ENCODE measurements at places on chromosomes 13 and 19. TPM values are rescaled to one million over a fixed set of nuclear protein-coding genes. Genes with fewer than 3 reads are reported as not detected.

DNA sequence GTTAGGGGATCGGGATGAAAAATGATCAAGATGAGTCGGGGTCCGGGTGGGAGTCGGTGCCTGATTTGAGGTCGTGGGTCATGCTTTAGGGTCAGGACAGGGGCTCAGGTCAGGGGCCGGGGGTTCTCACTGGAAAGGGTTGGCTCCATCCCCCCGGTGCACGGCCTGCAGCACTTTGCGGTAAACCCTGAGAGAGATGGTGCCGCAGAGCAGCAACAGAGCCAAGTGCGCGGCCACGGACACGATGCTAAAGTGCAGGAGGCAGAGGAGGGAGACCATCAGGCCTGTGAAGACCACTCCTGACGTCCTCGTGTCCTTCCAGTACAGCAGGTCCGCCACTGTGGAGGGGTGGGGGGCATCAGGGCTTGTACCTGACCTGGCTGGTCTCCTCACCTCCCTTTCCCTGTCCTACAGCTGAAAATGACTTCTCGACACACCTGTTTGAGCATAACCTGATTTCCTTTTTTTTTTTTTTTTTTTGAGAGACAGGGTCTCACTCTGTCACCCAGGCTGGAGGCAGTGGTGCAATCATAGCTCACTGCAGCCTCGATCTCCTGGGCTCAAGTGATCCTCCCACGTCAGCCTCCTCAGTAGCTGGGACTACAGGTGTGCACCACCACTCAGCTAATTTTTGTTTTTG lies 7.5 kb downstream of the RTN2 start:
- DNase-seq, result no peak

GRCh38 chr19:35107545-35107944 lies 8.1 kb upstream of the FXYD3 start:
- no peak for DNase-seq

DNA sequence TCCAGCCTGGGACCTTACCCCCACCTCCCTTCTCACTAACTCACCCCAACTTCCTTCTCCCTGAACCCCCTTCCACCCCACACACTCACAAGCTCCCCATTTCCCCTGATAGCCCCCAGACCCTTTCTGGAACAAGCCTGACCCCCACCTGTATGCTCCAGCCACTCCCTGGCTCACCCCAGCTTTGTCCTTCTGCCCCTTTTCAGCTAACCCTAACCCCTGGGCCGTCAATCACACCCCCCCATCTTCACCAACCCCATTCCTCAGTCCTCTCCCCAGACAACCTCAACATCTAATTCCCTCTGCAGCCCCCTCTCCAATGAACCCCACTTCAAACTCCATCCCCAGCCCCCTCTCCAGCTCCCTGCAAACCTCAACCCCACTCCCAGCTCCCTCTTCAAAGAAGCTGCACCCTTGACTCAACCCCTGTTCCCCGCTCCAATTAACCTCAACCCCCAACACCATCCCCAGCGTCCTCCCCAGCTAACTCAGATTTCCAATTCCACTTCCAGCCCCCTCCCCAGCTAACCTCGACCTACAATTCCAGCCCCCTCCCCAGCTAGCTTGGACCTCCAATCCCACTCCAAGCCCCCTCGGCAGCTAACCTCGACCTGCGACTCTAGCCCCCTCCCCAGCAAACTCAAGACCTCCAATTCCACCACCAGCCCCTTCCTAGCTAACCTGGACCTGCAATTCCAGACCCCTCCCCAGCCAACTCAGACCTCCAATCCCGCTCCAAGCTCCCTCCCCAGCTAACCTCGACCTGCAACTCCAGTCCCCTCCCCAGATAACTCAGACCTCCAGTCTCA lies 929 bp downstream of the GNG7 start:
- no peak for DNase-seq

DNA sequence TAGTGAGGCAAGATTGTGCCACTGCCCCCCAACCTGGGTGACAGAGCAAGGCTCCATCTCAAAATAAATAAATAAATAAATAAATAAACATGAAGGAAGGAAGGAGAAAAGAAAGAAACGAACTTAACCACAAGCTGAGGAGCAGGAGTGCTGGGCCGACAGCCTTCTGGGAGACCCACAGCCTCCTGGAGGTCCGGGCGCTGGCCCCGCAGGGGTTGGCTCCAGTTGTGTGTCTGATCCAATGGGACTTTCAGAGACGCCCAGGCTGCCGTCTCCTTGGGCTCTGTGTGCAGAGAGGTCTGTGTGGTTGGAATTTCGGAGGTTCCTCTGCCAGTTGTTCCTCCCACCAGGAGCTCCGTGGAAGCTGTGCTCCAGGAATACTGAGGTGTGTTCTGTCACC lies 36.0 kb upstream of the MCF2L start:
- DNase-seq, result no peak

DNA sequence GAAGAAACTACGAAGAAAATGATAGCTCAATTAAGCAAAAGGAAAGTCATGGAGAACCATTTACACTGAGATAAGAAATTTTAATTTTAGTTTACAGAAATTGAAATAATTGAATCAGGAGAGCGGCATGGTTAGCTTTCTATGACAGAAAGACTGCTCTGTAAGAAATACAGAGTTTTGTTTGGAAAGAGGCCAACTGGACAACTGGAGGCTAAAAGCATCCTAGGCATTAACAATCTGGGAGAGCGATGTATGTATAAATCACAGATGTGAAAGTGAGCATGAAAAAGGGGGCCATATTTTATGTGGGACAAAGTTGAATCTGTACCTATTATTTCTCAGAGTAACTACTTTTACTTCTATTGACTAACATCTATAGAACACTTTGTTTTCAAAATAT lies 1608.8 kb upstream of the PCDH20 start:
- DNase-seq, result no peak

DNA sequence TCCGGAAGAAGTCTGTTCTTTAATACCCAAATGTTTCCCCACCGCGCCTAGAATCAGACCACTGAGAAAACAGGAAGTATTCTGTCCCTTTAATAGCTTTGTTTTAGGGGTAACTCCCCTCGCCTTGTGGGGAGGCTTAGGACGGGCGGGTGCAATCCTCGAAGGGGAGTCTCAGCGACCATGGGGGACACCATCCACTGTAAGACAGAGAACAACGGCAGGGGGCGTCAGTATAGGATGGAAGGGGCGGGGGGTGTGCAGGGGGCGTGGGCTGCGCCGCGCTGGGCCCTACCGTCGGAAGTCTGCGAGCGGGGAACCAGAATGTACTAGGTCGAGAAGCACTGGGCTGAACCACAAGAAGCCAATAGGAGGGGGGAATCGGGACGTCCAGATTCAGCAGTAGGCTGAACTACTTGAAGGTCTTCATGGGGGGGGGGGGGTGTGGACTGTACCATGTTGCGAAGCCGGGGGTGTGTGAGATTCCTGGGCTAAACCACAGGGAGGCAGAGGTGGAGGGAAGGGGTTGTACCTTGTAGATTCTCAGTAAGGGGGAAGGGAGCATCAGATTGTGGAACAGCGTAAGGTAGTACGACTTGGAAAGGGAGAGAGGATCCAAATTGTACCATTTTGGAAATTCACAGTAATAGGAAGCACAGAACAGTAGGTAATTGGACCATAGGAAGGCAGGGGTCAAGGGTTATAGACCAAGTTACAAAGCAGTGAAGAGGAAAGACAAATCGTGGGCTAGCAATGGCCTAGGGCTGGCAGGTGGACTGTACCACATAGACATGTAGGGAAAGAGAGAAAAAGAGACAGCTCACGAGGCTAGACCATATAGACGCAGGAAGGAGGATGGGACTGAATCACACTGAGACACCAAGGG lies 1.0 kb upstream of the DBP start:
- no peak for DNase-seq

- DNase-seq, result no peak
These were observed 172.7 kb upstream of the ZNF507 start for GRCh38 chr19:32172566-32173160.

- no peak for DNase-seq
These were observed 42.5 kb downstream of the IRS2 start for GRCh38 chr13:109743706-109744453.

GRCh38 chr19:38467541-38468525 lies 34.3 kb downstream of the RYR1 start:
- DNase-seq, result no peak

Gene CYSLTR2
- 9.8 TPM for total RNA-seq

DNA sequence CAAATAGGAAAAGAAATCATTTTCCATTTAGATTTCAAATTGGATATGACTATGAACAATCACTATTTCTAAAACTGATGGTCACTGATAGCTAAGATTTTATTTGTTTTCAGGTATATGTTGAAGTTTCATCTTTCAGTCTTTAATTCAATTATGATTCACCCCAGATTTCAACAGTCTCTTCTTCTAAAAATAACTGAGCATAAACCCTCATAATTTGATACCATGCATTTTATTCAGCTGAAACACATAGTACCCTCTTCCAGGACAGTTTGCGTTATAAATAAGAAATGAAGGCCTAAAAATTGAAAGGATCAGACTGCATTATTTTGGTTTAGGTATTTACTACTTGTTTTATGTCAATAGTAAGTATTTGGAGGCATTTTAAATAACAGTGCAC lies 428.5 kb upstream of the NBEA start:
- no peak for DNase-seq

- peak; percentile 85 for DNase-seq
These were observed 96.2 kb downstream of the CYSLTR2 start for GRCh38 chr13:48749699-48750473.

DNA sequence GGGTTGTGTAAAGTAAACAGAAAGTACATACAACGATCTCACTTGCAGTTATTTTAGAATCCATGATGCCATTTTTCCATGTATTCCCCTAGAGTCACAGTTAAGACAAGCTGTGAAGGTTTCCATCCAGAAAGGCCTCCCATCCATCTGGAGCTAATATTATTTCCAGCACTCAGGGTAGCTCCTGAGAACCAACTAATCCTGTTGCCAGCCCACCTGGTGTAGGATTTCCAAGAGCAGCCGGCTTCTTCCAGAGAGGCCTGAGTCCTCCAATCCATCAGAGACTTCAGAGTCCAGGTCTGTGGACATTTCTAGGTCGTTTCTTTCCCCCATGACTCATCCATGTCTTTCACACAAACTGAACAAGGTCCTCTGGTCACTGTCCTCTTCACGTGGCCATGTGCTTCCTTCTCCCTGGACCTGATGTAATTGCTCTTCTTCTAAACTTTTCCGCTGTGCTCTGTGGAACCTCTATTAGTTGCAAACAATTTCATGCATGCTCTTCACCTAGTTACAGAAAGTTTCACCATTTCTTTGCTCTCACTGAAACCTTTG lies 270.3 kb upstream of the TMTC4 start:
- no peak for DNase-seq

DNA sequence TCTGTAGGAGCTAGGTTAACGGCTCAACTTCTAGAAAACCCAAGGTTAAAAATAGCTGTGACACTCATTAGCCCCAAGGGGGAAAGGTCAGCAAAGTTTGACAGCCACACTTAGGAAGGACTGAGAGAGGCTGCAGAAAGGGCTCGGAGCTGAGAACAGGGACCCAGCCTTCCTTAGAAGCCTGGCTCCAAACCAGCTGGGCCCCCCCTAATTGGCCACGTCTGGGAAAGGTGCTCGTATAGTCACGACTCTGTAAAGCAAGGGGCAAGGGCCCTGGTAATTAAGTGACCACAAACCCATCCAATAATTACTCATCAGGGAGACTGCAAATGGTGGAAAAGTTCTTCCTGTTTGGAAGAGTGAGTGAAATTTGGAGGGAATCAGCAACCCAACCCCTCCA lies 90.5 kb downstream of the RNASEH2B start:
- DNase-seq, result no peak

DNA sequence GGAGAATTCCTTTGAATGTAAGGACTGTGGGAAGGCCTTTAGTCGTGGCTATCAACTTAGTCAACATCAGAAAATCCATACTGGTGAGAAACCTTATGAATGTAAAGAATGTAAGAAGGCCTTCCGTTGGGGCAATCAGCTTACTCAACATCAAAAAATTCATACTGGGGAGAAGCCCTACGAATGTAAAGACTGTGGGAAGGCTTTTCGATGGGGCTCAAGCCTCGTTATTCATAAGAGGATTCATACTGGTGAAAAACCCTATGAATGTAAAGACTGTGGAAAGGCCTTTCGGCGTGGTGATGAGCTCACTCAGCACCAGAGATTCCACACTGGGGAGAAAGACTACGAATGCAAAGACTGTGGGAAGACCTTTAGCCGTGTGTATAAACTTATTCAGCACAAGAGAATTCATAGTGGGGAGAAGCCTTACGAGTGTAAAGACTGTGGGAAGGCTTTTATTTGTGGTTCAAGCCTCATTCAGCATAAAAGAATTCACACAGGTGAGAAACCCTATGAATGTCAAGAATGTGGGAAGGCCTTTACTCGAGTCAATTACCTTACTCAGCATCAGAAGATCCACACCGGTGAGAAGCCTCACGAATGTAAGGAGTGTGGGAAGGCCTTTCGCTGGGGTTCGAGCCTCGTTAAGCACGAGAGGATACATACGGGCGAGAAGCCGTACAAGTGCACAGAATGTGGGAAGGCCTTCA lies 39.2 kb downstream of the ZNF331 start:
- DNase-seq, result no peak

Gene CD209
- total RNA-seq, result 15.6 TPM

Gene ZNF8
- 4.2 TPM for total RNA-seq

GRCh38 chr19:13478576-13478975 lies 27.7 kb downstream of the CACNA1A start:
- no peak for DNase-seq

Gene RYR1
- 0.81 TPM for total RNA-seq

Gene PTH2
- total RNA-seq, result not detected

DNA sequence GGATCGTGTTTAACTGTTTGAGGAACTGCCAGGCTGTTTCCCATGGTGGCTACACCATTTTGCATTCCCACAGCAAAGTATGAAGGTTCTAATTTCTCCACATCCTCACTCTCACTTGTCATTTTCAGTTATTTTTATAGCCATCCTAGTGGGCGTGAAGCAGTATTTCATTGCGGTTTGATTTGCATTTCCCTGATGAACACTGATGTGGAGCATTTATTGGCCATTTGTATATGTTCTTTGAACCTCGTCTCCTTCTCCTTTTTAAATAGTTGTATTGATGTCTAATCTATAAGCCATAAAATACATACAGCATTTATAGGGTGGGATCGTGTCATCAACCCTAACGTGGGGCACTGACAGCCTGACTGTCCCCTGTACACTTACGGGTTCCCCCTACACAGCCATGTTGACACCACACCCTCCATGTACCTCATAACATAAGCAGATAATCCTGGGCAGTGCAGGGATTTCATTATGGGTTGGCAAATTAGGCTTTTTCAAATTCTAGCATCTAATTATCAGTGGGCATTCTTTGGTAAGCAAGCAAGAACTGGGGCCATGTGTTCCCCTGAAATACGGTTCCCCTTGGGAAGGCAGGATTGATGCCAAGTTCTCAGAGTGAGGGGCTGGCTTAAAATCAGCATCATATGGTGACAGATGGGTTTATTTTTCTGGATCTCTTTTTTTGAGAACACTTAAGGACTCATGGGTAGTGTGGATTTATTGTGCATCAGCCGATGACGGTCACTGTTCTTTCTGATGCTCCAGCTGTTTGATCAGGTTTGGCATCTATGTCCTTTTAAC lies 11.6 kb upstream of the ZBTB45 start:
- no peak for DNase-seq

- DNase-seq, result peak; percentile 92
These were observed 617 bp upstream of the IQCN start for GRCh38 chr19:18274781-18275356.
